ENCODE measurements at places on chromosomes 7 and 10. TPM values are rescaled to one million over a fixed set of nuclear protein-coding genes. Genes with fewer than 3 reads are reported as not detected.

DNA sequence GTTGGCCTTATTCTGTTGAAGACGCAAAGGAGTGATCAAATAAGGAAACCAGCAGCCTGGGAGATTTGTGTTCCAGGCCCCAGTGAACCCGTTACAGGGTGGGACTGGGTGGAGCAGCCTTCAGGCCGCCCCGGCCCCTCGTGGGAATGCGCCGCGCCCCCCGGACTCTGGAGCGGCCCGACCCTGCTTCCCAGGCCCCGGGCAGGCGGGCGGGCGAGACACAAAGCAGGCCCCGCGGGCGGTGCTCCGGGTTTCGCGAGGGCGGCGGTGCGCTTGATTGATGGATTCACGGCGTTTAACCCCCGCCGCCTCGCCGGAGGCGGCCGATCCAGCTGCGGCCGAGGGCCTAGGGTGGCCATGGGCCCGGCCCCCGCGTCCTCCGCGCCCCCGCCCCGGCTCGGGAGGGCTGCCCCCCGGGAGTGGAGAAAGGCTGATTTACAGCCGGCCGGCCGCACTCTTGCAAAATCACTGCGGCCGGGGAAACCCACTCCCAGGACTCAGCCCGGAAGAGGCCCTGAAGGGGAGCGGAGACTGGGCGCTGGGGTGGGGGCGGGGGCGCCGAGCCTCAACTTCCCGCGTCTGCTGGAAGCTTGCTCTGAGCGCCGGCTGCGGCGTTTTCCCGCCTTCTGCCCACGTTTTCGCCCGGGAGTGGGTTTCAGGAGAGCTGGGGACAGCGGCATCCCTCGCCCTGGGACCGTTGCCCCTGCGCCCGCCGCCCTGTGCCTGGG lies 299.6 kb upstream of the NFE2L3 start:
- DNase-seq: peak; percentile 77

DNA sequence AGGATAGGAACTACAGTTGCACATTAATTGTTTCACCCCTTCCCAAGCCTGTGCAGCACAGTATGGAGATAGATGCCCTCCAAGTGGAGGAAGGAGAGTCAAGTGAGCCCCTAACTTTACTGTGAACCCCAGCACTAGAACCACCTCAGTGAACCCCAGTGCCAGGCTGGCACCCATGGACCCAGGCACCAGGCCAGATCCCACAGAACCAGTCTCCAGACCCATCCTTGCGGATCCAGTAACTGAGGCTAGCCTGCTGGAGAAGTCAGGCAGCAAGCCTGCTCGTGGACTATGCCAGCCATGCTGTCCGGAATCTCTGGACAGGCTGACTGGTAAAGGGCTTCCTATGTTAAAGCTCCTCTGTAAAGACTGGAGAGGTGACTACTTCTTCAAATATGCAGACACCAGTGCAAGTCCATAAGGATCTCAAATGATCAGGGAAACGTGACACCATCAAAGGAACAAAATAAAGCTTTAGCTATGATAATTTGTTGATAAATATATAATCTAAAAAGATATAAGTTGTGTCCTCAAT lies 27.7 kb downstream of the SHOC2 start:
- no peak for DNase-seq

Gene UNCX
- total RNA-seq: not detected

DNA sequence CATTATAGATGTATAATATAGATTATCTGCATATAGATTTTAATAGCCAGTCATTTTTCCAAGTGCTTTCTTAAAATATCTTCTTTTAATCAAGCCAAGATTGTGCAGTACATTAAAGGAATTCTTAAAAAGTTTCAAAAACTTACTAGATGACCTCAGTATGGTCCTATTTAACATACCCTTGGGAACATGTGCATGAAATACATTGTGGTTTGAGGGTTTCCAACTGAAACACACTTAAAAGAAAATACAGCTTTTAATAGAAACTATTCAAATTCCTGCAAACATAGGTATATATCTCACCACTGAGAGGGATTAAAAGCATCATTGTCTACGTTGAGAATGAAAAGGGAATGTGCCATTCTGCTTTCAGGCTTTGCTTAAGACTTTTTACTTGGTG lies 364.9 kb downstream of the SUGCT start:
- DNase-seq: no peak

DNA sequence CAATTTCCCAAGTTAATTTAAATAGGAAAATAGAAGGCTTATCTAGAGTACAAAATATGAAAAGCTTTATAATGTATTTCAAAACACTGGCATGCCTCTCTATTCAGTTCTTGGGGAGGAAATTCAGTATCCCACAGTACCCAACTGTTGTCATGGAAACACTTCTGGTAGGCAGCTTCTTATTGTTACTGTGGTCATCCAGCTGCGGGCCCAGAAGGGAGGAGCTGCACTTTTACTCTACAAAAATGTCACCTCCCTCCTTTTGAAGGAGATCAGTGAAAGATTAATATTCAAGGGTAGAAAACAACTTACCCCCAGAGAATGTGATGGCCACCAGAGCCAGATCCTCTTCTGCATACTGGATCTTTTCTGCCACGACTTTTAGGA lies 202.8 kb downstream of the RAPGEF5 start:
- DNase-seq: no peak

DNA sequence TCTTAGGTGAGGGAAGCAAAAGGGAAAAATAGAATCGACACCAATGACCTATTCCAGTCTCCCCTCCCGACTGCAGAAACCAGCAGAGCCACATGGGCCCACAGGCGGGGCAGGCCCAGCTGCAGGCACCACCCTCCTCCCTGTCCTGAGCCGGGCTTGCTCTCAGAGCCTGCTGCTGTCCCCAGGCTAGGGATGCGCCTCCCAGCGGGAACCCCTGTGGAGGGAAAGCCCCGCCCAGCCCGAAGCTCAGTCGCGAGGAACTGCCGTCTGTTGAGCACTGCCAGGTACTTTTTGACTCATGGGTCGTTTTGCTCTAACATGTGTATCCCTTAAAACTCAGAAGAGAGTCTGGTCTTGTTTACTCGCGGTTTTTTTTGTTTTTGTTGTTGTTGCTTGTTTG lies 124.5 kb upstream of the RET start:
- peak; percentile 46 for DNase-seq

Data from sciatic nerve (tissue), 2 donors.